Pancreas (tissue), 10 donors: ENCODE measurements at places on chromosomes 7 and 10. TPM values are rescaled to one million over a fixed set of nuclear protein-coding genes. Genes with fewer than 3 reads are reported as not detected.
A peak's percentile ranks its signal among the peaks of the same experiment; 100 is the strongest.

DNA sequence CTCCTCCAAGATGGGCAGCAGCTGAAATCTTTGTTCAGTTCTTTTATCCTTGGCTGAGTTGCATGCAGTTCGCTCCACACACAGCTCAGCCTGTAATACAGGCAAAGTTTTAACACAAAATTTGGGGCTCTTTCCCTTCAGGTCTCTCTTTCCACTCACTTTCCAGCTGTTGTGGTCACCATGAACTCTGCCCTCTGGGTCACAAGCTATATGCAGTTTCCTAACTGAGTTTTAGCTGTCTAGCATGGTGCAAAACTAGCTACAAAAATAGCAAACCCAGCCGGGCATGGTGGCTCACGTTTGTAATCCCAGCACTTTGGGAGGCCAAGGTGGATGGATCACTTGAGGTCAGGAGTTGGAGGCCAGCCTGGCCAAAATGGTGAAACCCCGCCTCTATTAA is 53.2 kb downstream of the ABI1 start:
- no peak for DNase-seq
- H3K27me3 ChIP-seq, result no peaks in the 10 kb centered on the region
- peaks cover 25% of the 10 kb centered on the region for H3K4me1 ChIP-seq
- H3K36me3 ChIP-seq, result no peaks in the 10 kb centered on the region
- no peak overlapping the region for H3K4me3 ChIP-seq
- H3K27ac ChIP-seq, result no peak overlapping the region

DNA sequence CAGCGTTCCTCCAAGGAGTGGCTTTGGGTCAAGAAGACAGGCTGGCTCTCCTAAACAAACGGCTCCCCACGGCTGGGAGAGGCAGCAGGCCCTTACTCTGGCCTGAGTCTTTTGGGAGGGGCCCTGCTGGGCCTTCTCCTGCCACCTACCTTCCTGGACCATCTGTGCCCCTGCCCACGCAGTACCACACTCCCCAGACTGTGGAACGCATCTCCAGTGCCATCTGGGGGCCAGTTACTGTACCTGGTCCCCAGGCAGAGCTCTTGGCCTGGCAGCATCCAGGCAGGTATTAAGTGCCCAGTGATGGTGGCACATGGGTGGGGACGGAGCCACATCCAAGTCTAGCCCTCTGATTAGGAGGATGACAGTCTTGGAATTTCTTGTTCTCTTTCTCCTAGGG is 14.4 kb downstream of the ALKBH4 start:
- no peak overlapping the region for H3K27ac ChIP-seq
- H3K36me3 ChIP-seq, result no peaks in the 10 kb centered on the region
- no peaks in the 10 kb centered on the region for H3K27me3 ChIP-seq
- no peak for DNase-seq

FGF8 gene
- not detected for polyA plus RNA-seq

GRCh38 chr10:102714621-102715455 is at the start of gene SFXN2:
SFXN2 (plus strand) TSS chr10:102714636; CDS start chr10:102726637, 12,001 bp downstream.
- H3K27me3 ChIP-seq, result no peaks in the 10 kb centered on the region
- H3K27ac ChIP-seq, result peak within 1 kb of the TSS; percentile 66
- peak; percentile 86 for DNase-seq
- H3K4me1 ChIP-seq, result peaks cover 4% of the 10 kb centered on the region
- H3K4me3 ChIP-seq, result peak within 1 kb of the TSS; percentile 75

PLCE1 gene
- 4.4 TPM for polyA plus RNA-seq

JCAD gene
- polyA plus RNA-seq, result 14.6 TPM

DNA sequence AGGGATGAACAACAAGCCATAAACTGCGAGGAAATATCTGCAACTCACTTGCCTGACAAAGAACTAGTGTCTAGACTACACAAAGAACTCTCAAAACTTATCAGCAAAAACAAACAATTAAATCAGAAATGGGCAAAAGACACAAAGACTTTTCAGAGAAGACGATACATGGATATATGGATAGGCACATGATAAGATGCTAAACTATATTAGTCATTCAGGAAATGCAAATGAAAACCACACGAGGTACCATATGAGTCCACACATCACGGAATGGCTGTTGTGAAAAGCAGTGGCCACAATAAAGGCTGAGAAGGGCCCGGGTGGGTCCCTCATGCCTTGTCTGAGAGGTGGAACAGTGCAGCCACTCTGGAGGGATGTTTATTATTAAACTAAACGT is 267.8 kb downstream of the WDR37 start:
- H3K4me3 ChIP-seq, result no peak overlapping the region
- no peaks in the 10 kb centered on the region for H3K36me3 ChIP-seq
- H3K4me1 ChIP-seq, result no peaks in the 10 kb centered on the region
- H3K27ac ChIP-seq, result no peak overlapping the region

DNA sequence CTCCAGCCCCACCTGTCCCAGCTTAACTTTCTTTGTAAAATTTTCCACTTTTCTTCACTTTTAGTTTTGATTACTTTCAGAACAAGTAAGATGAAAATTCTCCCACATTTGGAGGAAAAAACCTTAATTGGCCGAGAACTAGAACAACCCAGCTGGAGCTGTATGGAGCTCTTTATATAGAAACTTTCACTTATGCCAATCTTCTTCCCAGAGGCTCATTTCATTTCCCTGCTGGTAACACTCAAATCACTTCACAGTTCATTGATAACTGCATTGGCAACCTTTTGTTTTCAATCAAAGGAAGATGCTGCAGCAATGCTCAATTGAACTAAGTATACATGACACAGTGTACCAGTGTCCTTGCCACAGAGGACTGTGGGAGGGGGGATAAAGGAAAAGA is 176.2 kb upstream of the NOBOX start:
- no peaks in the 10 kb centered on the region for H3K4me1 ChIP-seq
- DNase-seq, result no peak
- no peak overlapping the region for H3K4me3 ChIP-seq
- H3K27ac ChIP-seq, result no peak overlapping the region
- no peaks in the 10 kb centered on the region for H3K27me3 ChIP-seq

DNA sequence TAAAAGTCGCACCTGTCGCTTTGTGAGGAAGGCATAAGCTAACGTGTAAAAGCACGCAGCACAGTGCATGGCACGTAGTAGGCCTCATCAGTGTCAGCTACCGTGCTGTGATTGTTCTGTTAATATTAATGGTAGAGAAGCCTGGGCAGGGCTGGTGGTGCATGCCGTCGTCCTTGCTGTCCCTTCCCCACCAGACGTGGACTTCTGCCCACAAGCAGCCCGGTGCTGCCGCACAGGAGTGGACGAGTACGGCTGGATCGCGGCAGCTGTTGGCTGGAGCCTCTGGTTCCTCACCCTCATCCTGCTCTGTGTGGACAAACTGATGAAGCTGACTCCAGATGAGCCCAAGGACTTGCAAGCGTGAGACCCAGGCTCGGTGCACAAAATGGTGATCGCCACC is 4.7 kb upstream of the ATP6V0A4 start:
- H3K4me1 ChIP-seq, result no peaks in the 10 kb centered on the region
- no peak overlapping the region for H3K27ac ChIP-seq

DNA sequence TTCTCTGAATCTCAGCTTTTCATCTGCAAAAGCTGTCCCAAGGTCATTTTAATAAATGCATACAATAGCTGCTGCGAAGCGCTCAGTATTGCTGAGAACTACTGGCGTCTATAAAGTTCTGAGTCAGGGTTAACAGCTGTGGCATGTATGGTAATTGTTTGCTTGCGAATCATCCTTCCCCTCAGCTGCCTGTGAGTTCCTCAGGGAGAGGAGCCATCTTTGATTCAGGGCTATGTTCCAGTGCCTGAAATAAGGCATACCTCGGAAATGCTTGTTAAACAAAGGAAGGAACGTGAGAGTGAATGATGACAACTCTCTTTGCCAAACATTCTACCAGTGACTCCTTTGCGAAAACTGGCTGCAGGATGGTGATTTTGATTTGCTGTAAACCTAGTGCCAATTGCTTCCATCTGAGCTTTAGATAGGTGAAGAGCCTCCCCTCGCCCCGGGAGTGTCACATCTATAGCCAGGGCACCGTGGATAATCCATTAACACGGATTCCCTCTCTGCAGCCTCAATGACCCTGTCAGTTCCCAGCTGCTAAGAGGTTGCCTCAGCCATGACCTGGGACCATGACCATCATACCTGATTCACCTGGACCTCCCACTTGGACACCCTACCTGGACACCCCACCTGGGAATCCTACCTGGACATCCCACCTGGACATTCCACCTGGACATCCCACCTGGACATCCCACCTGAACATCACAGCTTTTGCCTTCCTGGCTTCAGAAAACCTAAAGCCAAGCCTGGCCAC is 39.6 kb downstream of the GPRIN2 start:
- DNase-seq, result no peak
- no peaks in the 10 kb centered on the region for H3K27me3 ChIP-seq
- H3K4me1 ChIP-seq, result no peaks in the 10 kb centered on the region
- no peak overlapping the region for H3K4me3 ChIP-seq

AFAP1L2 gene
- polyA plus RNA-seq, result 4.4 TPM

DNA sequence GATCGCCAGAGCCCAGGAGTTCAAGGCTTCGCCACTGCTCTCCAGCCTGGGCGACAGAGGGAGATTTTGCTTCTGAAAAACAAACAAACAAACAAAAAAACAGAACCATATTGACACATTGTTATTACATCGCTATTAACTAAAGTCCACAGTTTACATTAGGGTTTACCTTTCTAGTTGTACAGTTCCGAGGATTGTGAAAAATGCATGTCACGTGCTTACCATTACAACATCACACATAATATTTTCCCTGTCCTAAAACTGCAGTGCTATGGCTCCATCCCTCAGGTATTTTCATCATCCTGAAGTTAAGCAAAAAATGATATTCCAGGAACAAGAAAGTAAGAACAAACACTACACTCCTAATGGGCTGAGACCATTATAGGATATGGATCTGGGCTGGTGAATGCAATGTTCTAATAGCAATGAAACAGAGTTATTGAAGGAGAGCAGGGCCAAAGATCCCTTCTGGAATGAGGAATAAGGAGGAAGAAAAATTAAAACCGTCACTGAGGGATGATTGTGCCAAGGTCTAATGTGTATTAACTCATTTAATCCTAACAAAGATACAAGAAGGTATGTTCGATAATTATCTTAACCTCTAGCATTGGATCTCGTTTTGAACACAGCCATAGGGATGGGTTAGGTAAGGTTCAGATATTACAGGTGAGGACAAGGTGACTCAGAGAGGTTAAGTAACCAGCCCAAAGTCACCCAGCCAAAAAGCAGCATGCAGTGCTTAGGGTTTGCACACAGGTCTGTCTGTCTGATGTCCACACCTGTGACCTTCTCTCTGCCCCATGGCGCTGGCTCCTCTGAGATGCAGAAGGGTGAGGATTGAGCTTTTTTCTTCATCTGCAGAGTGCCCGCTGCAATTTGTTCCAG is 14.0 kb upstream of the CUX1 start:
- no peaks in the 10 kb centered on the region for H3K4me1 ChIP-seq
- H3K36me3 ChIP-seq, result no peaks in the 10 kb centered on the region
- no peak for DNase-seq
- H3K27me3 ChIP-seq, result no peaks in the 10 kb centered on the region
- H3K4me3 ChIP-seq, result no peak overlapping the region
- H3K27ac ChIP-seq, result no peak overlapping the region

DNA sequence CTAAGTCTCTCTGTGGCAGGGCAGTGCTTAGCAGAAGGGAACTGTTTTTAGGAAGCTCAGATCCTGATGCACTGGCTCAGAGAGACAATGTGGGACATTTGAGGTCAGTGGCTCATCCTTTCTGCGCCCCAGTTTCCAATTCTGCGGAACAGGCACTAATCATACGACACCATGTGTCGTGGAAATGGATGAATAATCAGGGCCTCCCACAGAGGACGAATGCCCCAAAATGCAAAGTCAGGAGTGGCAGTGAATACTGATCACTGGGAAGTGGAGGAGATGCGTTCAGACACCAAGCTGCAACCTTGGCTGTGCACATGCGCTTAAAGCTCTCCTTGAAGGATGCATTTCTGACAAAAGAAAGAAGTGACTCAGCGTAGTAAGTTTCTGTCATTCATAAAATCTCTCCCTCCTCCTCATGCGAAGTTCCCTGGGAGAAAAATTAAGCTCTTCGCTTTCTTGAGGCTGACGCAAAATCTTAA is 21.9 kb upstream of the ECHDC3 start:
- no peaks in the 10 kb centered on the region for H3K4me1 ChIP-seq
- no peak overlapping the region for H3K4me3 ChIP-seq
- DNase-seq, result no peak
- H3K27ac ChIP-seq, result no peak overlapping the region
- H3K36me3 ChIP-seq, result no peaks in the 10 kb centered on the region
- H3K27me3 ChIP-seq, result no peaks in the 10 kb centered on the region

GRID2IP gene
- 0.47 TPM for polyA plus RNA-seq

SP8 gene
- polyA plus RNA-seq, result not detected

- no peaks in the 10 kb centered on the region for H3K4me1 ChIP-seq
- H3K27me3 ChIP-seq, result no peaks in the 10 kb centered on the region
- no peaks in the 10 kb centered on the region for H3K36me3 ChIP-seq
- no peak overlapping the region for H3K4me3 ChIP-seq
Measured at GRCh38 chr10:49123981-49124950, 8.9 kb upstream of the VSTM4 start.

DNA sequence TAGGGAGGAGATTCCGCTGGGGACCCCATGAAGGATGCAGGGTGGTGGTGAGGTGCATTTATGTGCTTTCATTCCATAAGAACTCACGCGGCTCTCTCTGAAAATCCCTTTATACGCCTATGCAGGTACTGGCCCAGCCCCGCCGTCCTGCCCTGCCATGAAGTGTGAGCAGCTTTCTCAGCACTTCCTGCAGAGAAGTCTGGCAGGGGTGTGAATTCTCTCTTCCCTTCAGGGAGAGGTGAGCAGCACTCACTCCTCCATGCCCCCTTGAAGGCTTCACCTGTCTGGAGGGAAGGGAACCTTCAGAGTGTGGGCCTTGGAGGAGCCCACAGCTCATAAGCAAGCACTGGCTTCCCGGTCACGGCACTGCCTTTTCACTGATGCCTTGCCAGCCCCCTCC is 34.0 kb downstream of the PPP2R2D start:
- no peak overlapping the region for H3K4me3 ChIP-seq
- peak; percentile 30 for DNase-seq
- H3K36me3 ChIP-seq, result peaks cover 51% of the 10 kb centered on the region
- peaks cover 4% of the 10 kb centered on the region for H3K4me1 ChIP-seq
- H3K27me3 ChIP-seq, result no peaks in the 10 kb centered on the region

- H3K4me1 ChIP-seq, result peaks cover 10% of the 10 kb centered on the region
- no peak overlapping the region for H3K4me3 ChIP-seq
- DNase-seq, result no peak
- no peak overlapping the region for H3K27ac ChIP-seq
- H3K36me3 ChIP-seq, result no peaks in the 10 kb centered on the region
Measured at GRCh38 chr10:69065406-69066361, 22.2 kb upstream of the SRGN start.

DNA sequence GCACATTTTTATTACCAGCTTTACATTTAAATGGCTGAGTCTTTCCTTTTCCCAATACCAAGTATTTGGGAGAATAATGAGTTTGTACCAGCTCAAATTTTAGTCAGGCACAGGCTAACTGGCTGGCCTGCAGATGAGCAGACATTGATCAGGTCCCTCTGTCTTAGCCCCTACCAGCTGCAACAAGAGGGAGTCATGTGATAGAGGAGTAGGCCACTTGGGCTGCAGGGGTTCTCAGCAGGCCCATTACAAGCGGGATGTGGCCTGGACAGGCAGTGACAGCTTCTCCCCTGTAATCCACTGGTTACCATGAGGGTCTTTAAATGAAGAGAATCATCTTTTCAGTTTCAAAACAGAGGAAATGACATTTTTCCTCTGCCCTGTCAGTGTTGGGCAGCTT is 283.6 kb downstream of the SUGCT start:
- H3K36me3 ChIP-seq, result no peaks in the 10 kb centered on the region
- no peaks in the 10 kb centered on the region for H3K27me3 ChIP-seq
- no peak overlapping the region for H3K27ac ChIP-seq

GRCh38 chr10:70430493-70431445 is 10.7 kb downstream of the NODAL start:
- H3K4me3 ChIP-seq, result no peak overlapping the region
- H3K4me1 ChIP-seq, result peaks cover 6% of the 10 kb centered on the region
- peak overlapping the region; percentile 33 for H3K27ac ChIP-seq
- no peaks in the 10 kb centered on the region for H3K27me3 ChIP-seq

- no peaks in the 10 kb centered on the region for H3K4me1 ChIP-seq
- H3K27ac ChIP-seq, result no peak overlapping the region
- H3K36me3 ChIP-seq, result no peaks in the 10 kb centered on the region
- H3K4me3 ChIP-seq, result no peak overlapping the region
- DNase-seq, result no peak
Measured at GRCh38 chr7:42407833-42408232, 170.8 kb upstream of the GLI3 start.
